ENCODE measurements at places on chromosomes 2 and 18.

DNA sequence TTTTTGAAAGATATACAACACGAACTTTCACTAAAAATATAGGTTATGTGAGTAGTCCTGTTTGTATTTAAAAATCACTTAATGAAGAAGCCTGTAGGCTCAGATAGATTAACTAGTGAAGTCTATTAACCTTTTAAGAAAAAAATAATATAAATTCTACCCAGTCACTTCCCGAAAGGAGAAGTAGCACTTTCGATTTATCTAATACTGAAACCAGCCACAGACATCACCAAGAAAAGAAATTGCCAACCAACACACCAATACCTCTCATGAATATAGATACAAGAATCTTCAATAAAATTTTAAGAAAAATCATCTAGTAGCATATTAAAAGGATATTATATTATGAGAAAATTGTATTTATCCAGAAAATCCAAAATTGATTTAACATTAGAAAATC is 160.5 kb downstream of the GALNT13 start:
- no peak for DNase-seq

- peak; percentile 23 for DNase-seq
Measured at GRCh38 chr18:9506046-9506792, 30.9 kb downstream of the RALBP1 start.

GRCh38 chr2:191166756-191167445 is 16.1 kb upstream of the STAT4 start:
- no peak for DNase-seq

DNA sequence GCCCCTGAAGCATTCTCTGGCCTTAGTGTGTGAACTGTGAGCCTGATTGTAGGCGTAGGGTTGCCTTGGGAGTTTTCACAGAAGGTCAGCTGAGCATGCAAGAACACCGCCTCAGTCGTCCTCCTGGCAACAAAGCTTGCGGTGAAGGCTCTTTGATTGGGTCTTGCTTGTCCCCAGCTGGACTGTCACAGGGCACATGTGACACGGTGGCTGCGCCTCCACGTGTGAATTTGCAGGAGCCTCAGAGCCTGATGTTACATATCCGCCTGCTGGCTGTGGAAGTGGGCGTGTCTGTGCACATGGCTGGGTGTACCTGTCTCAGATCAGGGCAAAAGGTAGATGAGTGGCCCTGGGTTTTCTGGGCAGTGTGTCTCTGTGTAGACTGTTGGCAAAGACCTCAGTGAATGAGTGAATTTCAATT is 228.7 kb downstream of the HAUS1 start:
- no peak for DNase-seq

- peak; percentile 70 for DNase-seq
Measured at GRCh38 chr2:201806442-201807170, at the start of gene CDK15. Gene CDK15 (plus strand): TSS chr2:201806537. CDS start chr2:201806665, 128 bp downstream.

DNA sequence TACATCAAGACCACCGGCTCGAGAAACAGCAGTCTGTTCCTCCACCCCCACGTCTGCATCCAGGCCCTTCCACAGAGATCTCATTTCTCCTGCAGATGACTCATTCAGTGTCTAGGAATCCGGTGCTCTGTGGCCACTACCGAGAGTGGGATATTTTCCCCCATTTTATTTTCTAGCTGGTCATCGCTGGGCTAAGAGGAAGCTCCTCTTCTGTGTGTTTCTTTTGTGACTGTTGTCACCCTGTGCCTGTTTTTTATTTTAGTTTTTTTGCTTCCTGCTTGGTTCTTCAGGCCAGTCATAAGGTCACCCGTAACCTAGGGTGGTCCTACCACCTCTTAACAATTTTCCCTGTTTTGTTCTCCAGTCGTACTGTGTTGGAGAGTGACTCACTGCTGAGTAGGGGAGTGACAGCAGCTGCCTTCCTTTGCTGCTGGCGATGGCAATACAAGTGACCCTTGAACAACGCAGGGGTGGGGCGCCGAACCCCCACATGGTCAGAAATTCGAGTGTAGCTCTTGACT is 6.7 kb downstream of the RAMP1 start:
- DNase-seq = peak; percentile 68

- no peak for DNase-seq
Measured at GRCh38 chr2:145235312-145235711, 715.4 kb upstream of the ZEB2 start.

DNA sequence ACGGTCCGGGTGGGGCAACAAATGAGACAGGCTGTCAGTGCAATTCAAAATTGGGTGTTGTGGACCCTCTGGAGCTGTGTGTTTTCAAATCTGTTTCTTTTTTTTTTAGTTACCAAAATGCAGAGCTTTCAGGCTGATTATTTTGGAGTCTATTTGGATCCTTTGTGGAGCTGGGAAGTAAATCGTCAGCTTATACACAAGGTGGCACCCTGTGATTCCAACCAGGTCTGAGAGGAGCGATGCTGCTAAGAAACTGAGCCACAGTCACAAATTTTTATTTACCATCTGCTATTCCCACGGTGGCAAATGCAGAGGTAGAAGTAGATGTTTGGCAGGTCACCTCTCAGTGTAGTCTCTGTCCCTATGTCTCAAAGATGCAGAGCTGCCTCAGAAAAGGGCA is 3.8 kb upstream of the EPC2 start:
- no peak for DNase-seq

DNA sequence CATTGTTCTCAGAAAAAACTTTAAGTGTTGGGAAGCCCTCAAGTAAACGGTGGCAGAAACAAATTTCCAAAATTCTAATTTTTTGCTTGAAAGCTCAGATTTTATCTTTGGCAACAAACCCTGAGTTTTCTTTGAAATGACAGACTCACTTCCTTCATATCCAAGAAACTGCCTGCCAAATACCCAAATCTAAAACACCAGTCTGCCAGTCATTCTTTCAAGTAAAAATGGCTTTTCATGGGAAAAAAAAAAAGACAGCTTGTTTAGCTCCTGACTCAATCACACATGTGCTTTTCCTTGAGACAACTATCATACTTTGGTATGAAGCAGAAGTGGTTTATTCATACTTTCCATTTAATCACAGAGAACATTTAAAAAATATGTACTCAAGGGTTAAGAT is 40.6 kb upstream of the CSRNP3 start:
- peak; percentile 11 for DNase-seq

DNA sequence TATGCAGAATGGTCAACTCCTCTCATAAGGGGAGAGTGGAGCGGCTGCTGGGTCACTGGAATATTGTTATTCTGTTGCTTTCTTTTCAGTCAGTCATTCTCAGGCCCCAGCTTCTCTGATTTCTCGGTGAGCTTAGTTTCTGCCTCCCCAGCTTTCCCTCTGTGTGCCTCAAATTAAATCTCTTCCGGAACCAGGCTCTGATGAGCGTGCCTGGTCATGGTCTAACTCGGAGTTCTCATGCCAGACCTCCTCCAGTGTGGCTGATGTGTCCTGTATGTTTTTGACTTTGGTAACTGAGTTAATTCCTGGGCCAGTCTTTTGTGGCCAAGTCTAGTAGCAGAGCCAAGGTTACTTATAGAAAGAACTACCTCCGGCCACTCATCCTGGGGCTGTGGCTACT is 4.9 kb upstream of the STK11IP start:
- peak; percentile 23 for DNase-seq

DNA sequence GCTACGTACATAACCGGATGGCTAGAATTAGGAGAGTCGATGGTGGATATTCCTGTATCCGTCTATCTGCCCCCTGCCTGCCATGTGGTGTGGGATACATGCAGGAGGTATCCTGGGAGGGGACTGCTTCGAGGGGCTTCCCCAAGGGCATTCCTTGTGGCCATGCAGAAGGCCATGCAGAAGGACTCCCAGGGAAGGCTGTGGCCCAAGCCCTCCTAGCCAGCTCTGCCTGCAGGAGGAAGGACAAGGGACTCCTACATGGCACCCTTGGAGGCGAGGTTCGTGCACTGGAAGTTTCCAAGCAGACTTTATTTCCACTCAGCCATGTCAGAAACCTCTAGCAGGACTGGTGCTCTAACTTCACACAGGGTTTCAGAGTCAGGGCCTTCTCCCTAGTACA is 136.1 kb downstream of the KLHL29 start:
- DNase-seq = no peak

GRCh38 chr18:4198956-4199355 is 256.2 kb downstream of the DLGAP1 start:
- no peak for DNase-seq

DNA sequence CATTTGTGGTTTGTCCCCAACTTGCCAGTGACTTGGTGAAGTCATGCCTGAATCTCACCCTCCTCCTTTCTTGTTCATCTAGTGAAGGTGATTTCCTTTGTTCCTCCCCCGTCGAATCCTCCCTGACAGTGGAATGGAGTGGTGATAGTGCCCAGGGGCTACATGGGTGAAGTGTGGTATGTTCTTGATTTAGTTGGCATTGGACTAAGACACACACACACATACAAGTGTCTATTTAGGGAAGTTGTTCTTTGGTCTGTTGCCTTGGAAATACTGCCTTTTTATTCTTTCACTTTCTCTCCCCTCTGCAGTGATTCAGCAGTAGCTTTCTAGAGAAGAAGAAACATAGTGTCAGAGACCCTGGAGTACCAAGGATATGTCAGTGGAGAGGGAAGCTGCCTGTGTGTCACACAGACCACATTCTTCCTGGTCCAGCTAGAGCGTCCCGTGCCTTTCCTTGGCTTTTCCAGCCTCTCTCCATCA is 10.9 kb downstream of the INPP4A start:
- DNase-seq = peak; percentile 52

GRCh38 chr2:231764760-231765159 is 16.3 kb downstream of the PDE6D start:
- peak; percentile 31 for DNase-seq

GRCh38 chr2:177335917-177336450 is 56.6 kb upstream of the AGPS start:
- no peak for DNase-seq
